ENCODE measurements at places on chromosomes 7 and 10.

GRCh38 chr7:130893441-130893894, 159.5 kb upstream of the KLF14 start:
- DNase-seq: no peak

DNA sequence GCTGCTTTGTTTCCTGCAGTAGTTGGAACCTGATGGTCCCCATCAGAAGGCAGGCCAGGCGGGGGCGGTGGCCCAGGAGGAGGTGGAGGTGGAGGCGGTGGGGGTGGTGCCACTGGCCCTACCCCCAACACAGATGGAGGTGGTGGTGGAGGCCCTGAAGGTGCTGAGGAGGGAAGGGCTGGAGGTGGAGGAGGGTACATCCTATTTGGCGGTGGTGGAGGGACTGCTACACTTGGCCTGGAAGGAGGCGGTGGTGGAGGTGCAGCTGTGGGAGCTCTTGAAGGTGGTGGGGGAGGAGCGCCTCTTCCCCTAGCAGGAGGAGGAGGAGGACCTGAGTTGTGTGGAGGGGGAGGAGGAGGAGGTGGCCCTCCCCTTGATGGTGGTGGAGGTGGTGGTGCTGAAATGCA, 36.8 kb downstream of the LMOD2 start:
- DNase-seq: no peak

DNA sequence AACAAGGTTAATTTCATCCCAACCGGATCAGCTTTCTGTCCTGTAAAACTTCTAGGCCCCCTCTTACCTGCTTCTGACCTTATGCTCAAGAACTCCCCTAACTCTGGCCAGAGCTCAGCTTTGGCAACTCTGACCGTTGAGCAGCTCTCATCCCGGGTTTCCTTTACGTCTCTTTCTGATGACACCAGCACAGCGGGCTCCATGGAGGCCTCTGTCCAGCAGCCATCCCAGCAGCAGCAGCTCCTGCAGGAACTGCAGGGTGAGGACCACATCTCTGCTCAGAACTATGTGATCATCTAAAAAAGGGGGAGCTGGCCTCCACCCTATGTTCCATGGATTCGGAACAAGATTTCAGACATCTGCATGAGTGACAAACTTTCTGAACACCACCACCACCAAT, 117.6 kb downstream of the GLCCI1 start:
- no peak for DNase-seq

DNA sequence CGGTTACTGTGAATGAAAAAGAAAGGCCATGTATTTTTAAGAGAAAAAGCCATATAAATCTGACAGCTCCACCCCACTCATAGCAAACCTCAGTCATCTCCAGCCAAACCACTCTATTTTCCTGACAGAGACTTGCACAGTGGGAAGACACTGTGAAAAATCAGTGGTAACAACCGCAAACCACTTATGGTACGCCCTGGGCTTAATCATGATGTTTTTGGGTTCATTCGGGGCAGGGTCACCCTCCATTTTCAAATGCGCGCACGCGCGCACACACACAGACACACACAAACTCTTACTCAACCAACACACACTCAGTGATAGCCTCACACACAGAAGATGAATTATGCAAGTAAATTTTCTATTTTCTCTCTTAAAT, 82.1 kb upstream of the HPS1 start:
- no peak for DNase-seq

- DNase-seq: no peak
Measured at GRCh38 chr10:132419538-132420468, 22.8 kb downstream of the PWWP2B start.

GRCh38 chr7:33644489-33644888, 260.9 kb upstream of the BMPER start:
- DNase-seq: no peak

- no peak for DNase-seq
Measured at GRCh38 chr7:119374436-119374835, 898.5 kb upstream of the KCND2 start.

GRCh38 chr10:103145860-103146466, 47.1 kb downstream of the NT5C2 start:
- DNase-seq: no peak

DNA sequence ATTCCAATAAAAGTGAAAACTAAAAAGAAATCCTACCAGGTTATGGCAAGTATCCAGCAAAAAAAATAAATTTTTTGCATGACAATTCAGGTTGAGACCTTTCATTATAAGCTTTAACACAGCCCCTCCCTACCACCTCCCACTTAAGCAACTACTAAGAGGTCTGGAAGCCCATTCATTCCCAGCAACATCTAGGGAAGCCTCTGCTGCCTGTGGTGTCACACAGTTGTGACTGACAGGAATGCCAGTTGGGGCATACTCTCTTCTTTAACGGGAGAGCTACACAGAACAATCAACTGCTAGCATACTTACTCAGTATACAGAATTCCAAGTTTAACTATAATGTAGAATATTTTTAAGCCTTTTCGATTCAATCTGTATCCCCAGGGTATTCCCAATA, 27.8 kb downstream of the ABI1 start:
- DNase-seq: no peak

GRCh38 chr7:31899356-31899927, 170.8 kb downstream of the PDE1C start:
- DNase-seq: no peak

DNA sequence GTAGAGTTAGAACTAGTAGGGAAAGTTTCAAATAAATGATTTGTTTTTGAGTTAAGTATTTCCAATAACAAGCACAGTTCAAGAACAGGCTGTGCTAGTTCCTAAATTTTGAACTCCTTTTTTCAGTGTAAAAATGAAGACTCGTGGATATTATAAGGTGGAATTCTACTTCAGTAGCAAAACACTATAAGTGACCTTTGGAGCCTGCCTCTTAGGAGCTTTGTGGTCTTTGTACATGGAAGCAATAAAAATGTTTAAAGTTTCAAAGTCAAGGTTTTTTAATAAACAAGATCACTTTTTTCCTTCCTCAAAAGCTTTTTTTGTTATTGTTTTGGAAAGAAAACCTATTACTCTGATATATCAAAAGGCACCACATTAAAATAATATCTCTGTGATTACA, 292.4 kb upstream of the VWC2 start:
- no peak for DNase-seq

- no peak for DNase-seq
Measured at GRCh38 chr7:2205036-2205780, 27.5 kb downstream of the MAD1L1 start.

GRCh38 chr7:47647181-47647917, 65.4 kb upstream of the TNS3 start:
- no peak for DNase-seq

GRCh38 chr7:87735360-87735759, 107.2 kb downstream of the RUNDC3B start:
- no peak for DNase-seq

DNA sequence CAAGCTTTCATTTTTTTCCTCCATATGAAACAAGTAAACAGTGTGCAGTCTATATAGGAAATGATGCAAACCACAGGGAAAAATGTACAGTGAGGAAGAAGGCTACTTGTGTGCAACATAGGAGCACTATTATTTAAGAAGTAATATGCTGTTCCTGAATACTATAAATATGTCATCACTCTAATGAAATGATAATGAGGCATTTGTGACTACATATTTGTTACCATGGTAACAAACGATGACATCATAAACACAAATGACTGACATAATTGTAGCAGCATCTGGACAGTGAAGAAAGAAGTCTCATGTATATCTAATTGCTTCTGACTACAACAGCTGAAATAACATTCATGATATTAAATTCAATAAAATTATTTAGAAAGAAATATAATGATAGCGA, 164.8 kb downstream of the C7orf25 start:
- DNase-seq: no peak

DNA sequence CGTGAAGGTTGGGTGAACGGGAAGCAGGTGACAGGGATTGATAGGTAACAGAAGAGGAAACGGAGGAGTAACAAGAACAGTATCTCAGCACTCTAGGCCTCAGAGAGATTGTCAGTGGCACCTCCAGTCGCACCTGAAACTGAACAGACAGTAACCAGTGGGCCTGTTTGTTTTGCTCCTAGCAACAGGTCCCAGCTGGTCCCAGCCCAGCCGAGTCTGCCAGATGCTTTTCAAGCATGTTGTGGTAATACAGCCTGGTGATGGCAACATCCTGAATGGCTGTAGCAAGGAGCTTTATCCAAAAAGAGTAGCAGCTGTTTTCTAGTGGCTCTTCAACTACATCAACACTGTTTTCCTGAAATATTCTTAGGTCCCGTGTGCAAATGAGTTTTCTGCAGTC, 4.7 kb downstream of the CACNB2 start:
- DNase-seq: no peak

- no peak for DNase-seq
Measured at GRCh38 chr7:3245077-3245476, 56.0 kb upstream of the SDK1 start.

DNA sequence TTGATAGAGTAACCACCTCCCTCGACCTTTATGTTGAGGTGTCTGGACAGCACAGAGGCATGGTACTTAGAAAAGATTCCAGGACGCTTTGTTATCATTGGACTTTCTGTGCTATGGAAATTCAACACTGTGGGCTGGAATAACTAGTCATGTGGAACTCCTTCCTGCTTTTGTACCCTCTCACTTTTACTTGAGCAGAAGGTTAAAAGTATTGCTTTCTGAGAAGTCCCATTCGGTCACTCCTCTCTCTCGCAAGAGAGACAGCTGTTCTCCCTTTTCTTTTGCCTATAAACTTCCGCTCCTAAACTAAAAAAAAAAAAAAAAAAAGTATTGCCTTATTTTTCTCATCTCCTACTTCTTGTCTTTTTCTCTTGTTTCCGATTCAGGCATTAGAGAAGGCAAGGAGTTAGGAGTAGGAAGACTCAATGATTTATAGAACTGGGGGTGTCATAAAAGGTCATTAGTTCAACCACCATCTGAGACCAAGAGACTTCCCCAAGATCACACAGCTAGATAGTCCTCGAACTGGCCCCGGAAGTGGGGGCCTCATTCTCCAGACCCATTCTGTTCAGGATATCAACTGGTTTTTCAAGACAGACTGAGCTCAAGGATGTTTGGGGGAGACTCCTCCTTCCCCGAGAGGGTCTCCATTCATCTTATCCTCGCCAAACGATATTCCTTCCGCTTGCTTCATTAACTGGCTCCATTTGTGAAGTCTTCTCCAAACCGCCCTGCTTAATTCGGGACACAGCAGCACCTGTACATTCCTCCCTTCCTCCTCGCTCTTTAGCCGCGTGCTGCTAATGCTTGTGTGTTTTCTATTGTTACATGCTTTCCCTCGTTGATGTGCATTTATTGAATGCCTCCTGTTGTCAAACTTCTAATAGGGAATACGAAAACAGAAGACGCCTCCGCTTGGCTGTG, 995 bp upstream of the INPP5F start:
- DNase-seq: no peak

GRCh38 chr10:97961945-97962344, 68.5 kb downstream of the CRTAC1 start:
- DNase-seq: no peak

- DNase-seq: no peak
Measured at GRCh38 chr10:27433976-27434375, 70.1 kb upstream of the RAB18 start.

- peak; percentile 33 for DNase-seq
Measured at GRCh38 chr7:137903382-137904169, 56.8 kb upstream of the DGKI start.

- no peak for DNase-seq
Measured at GRCh38 chr10:106956216-106956915, 208.1 kb downstream of the SORCS1 start.

- DNase-seq: no peak
Measured at GRCh38 chr7:101393865-101394264, 31.2 kb downstream of the COL26A1 start.

DNA sequence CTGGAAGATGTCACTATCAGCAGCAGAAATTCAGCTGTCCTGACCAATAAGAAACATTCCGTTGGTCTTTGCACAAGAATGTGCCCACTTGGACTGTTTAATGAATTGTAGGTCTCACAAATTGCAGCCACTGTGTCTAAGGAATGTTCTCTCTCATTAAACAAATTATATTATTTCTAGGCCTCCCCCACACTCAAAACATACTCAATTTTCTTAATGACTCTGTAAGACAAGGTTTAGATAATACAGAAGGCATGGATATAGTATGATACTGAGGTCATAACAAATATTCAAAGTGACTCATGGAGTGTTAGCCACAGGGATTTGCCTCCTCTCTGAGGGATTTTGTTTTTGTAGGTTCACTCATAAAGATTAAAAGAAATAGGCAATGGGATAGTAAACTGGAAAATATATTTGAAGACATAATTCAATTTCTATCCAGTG, 197.5 kb downstream of the PTN start:
- DNase-seq: no peak

GRCh38 chr10:71389768-71390460, 6.8 kb upstream of the CDH23 start:
- DNase-seq: no peak

DNA sequence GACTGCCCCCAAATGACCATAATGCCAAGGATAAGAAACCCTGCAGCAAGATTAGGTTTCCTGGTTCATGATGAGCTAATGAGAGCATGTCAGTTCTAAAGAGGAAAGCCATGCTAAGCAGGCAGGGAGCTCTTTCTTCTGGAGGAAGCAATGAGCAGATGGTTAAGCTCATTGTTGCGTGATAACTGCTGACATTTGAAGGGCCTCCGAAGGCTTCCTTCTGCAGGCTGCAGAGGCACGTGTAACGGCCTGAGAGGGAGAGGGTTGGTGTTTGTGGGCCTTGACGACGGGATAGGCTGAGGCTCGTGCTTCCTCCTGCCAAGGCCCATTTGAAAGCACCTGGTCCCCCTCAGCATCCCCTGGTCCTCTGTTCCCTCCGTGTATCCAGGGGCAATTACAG, 63.5 kb upstream of the BTBD16 start:
- no peak for DNase-seq

DNA sequence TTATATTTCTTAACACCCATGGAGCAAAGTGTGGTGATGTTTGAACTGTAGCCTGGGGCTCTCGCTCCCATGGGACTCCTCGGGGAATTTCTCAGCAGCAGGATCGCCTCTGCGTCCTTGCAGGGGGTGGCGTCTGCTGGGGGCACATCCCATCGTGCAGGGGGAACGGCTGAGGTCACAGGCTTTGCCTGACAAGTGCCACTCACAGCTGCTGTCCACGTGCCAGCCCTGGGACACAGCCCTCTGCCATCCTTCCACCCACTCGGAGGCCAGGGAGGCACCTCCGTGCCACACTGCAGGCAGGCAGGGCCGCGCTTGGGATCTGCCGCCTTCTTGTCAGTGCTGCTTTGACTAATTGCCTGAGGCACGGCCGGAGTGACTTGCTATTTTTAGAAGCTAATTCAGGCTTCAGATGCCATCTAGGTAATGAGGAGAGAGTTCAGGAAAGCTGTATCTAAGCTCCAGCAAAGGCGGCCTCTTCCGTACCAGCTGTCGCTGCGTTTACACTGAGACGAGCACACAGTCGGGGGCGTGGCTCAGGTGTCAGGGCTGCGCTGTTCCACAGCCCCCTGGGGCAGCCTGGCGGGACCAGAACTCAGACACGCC, 45.7 kb downstream of the PITRM1 start:
- no peak for DNase-seq

- no peak for DNase-seq
Measured at GRCh38 chr7:14009453-14010418, 20.3 kb upstream of the ETV1 start.

- no peak for DNase-seq
Measured at GRCh38 chr7:33815336-33815735, 90.0 kb upstream of the BMPER start.
